ENCODE measurements at places on chromosomes 4 and X. TPM values are rescaled to one million over a fixed set of nuclear protein-coding genes. Genes with fewer than 3 reads are reported as not detected.

DNA sequence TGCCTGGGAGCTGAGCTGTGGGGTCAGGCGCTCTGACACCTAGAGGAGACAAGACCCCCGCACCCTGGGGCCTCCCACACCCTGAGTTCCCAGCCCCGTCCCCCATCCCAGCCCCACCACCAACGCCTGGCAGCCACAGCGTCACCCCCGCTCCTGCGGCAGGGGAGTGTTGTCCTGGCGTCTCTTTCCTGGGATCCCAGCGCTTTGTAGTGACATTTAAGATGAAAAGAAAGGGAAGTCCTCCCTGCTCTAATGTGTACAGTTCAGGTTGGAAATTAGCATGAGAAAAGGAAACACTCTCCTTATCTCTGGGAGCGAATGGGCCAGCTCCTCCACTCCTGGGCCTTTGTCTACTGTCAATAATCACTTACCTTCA, 112.1 kb downstream of the FAM53A start:
- no peak for DNase-seq

- DNase-seq, result no peak
Observed at GRCh38 chr4:1172228-1172851, at the start of gene SPON2. Gene SPON2, minus strand, starts transcription at chr4:1172583.

- no peak for DNase-seq
Observed at GRCh38 chr4:53608242-53608641, 17.0 kb upstream of the LNX1 start.

DNA sequence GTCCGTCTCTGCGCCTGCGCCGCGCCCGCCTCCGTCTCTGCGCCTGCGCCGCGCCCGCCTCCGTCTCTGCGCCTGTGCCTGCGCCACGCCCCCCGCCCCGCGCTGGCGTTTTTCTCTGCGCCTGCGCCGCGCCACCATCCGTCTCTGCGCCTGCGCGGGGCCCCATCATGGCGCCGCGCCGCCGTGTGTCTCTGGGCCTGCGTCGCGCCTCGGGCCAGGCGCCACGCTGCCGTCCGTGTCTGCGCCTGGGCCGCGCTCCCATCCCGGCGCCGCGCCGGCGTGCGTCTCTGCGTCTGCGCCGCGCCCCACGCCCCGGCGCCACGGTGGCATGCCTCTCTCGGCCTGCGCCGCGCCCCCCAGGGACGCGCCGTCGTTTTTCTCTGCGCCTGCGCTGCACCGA, 51.8 kb upstream of the DUX4 start:
- no peak for DNase-seq

DNA sequence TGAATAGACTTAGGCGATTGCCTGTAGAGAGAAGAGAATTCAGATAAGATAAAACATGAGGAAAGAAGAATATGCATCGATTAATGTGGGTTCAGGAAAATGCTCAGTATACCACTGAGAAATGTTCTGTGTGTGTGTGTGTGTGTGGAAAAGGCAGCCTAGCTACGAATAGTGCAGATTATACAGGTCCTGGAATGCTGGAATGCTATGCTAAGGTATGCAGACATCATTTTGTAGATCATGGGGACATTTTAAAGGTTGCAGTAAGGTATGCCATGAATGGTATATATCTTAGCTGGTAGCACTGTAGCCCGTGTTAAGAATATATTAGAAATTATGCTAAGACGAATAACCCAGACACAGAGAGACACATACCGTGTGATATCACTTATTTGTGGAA, 267.9 kb downstream of the TLL1 start:
- no peak for DNase-seq

GRCh38 chr4:16801356-16801755, 97.1 kb downstream of the LDB2 start:
- DNase-seq, result no peak

- no peak for DNase-seq
Observed at GRCh38 chr4:173243321-173243720, 74.7 kb downstream of the GALNT7 start.

DNA sequence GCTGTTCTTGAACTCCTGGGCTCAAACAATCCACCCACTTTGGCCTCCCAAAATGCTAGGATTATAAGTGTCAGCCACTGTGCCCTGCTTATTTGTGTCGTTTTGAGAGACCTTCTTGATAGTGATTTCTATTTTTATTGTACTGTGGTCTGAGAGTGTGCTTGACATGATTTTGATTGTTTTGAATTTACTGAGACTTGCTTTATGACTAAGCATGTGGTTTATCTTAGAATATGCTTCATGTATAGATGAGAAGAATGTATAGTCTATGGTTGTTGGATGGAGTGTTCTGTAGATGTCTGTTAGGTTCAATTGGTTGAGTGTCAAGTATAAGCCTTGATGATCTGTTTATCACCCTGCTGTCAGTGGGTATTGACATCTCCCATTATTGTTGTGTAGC, 789.3 kb downstream of the IL1RAPL1 start:
- DNase-seq, result no peak

DNA sequence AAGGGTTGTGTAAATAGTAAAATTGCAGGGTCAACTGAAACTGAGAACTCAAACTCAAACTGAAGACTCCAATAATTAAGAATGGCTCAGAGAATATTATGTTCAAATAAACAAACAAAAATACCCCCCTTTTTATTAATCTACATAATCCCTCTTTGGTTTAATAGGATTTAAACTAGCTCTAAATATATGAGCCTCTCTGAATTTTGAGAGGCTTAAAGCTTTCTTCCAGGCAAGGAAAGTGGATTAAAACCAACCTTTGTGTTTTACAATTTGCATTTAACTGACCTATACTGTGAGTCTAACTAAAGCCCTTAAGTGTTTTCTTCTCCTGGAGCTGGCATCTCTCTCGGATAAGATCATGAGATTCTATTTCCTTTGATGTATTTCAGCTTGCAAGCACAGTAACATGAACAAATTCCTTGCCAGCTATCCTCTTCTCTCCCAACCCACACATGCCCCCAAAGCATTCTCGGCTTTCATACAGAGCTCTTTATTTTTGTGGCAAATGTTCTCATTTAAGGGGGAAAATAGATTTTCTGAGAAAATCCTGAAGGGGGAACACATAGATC, 1310.8 kb upstream of the AGA start:
- DNase-seq, result no peak

GRCh38 chr4:109447278-109447677, 13.7 kb downstream of the SEC24B start:
- DNase-seq, result no peak

GRCh38 chrX:113370006-113370405, 529.4 kb upstream of the AMOT start:
- DNase-seq, result no peak

- no peak for DNase-seq
Observed at GRCh38 chrX:45056428-45057145, 144.1 kb downstream of the DIPK2B start.

DNA sequence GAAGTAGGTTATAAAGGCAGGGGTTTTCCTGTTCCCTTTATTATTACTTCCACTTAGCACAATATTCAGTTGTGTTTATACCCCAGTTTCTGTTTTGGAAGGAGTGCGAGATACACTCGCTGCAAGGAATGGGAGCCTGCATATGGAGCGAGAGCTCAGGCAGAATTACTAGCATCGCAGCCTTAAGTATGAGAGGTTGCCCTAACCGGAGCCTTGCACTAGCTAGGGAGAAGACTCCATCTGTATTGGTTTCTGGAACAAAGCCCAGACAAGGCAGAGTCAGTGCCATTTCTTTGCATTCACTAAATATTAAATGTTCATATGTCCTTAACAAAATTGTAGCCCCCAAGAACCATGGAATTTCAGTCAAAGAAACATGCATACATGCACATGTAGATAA, 6.2 kb upstream of the DCTD start:
- no peak for DNase-seq

DNA sequence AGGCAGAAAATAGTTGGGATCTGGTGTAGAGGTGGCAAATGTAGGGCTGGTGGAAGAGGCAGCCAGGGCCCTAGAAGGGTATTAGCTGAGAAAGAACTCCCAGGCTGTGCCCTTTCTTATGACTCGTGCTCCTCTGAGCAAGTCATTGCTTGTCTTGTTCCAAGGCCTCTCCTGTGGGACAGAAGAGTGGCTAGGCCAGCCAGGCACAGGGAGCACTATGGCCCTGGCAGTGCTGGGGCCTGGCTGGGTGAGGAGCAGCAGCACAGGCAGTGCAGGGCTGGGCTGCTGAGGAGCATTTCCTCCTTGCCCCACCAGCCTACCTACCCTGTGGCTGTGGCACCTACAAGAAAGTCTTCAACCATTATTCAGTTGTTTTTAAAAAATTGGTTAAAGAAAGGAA, 298.5 kb upstream of the NR3C2 start:
- no peak for DNase-seq

- no peak for DNase-seq
Observed at GRCh38 chr4:138448169-138448568, 206.0 kb upstream of the SLC7A11 start.

DNA sequence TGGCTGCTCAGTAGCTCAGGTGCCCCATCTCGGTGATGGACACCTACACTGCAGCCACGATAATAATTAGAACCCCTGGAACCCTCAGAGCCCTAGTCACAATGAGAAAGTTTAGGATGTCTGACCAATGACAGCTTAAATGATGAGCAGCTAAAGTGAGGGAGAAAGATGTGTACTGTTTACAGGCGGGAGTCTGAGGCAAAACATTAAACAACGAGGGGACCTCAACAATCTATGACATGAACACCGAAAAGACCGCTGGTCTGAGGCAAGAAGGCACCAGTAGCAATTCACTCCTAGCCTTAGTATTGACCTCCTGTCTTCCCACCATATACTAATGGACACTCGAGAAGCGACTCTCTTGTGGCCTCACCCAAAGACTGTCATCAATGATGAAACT, 369.5 kb upstream of the SMIM31 start:
- DNase-seq, result no peak

GRCh38 chr4:40328383-40328782, 6.8 kb upstream of the CHRNA9 start:
- DNase-seq, result no peak

- peak; percentile 13 for DNase-seq
Observed at GRCh38 chr4:82042042-82042441, 331.7 kb downstream of the HNRNPD start.

DNA sequence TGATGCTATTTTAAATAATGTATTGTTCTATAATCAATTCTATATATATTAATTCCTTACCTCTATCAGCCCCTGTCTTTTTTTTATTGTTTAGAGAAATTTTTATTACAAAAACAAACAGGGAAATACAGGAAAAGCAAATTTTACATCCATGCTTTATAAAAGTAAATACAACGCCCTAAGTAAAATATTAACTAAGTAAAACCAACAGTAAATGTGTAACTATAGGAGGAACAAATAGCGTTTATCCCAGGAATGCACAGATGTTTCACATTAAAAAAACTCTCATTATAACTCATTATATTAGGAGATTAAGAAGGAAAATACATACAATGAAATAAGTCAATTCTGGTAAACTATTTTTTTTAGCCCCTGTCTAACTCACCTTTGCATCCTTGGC, 8.2 kb upstream of the ITM2A start:
- DNase-seq, result no peak

DNA sequence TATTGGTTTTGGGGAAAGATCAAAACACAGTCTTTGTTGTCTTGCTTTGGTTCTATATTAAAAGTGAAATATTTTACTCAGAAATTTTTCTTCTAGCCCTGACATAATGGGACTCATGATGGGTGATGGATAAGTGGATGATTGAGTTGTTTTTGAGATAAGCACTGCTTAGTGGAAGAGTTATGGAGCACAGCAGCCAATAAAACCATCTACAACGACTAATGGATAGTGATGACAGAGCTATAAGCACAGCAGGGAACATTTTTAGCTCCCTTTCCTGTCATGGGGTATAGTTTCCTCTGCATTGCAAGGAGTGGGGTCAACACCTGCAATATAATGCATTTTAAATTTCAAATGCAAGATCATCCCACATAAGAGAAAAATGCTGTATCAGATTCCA, 812.4 kb downstream of the STPG2 start:
- DNase-seq, result no peak

DNA sequence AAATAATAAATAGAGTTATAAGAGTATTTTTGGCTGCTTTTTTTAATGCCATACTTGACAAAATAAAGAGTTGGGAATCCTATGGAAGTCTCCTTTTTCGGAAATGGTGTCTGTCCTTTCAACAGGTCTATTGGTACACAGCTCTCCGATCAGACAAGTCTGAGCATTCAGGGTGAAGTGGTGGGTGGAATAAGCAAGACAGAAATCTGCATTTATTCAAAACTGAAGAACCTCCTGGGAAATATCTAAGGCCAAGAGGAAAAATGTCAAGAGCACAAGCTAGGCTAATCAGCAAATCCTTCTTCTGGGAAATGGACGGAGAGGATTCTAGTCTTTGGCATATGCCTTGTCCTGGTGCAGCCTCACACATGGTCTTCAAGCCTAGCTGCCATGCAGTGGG, 309.0 kb downstream of the CENPC start:
- no peak for DNase-seq

DNA sequence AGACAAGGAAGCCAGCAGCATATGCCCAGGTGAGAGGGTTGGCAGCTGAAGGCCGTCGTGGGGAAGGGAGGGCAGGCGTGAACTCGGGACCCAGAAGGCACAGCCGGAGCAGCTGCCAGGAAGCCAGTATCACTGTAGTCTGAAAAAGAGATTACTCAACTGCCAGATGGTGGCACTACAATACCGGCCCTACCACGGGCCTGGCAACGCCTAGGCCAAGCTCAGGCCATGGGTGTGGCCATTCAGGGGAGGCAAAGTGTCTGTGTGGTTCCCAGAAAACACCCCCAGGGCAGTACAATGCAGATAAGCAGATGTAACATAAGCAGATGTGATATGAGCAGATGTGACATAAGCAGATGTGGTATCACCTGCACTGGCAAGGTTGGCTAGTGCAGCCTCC, 236.0 kb downstream of the AFAP1 start:
- DNase-seq, result no peak

DNA sequence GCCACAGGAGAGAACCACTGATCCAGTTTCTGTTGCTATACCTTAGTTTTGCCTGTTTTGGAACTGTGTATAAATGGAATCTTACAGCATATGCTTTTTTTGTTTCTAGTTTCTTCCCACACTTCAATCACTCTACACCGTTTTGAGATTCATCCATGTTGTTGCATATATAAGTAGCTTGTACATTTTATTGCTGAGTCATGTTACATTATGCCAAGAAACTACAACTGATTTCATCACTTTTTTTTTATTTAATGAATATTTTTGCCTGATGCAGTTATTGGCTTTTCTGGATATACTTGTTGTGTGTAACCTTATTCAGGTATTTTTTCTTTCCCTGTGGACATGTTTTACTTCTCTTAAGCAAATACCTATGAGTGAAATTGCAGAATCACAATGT, 1135.9 kb downstream of the RAPGEF2 start:
- DNase-seq, result no peak

GRCh38 chr4:57448901-57449300, 338.7 kb upstream of the IGFBP7 start:
- DNase-seq, result no peak

GRCh38 chr4:26075583-26075982, 161.6 kb downstream of the SMIM20 start:
- no peak for DNase-seq

The MAGEA12 gene
- not detected for total RNA-seq

The NAT8L gene
- 0.55 TPM for total RNA-seq

The TNMD gene
- not detected for total RNA-seq

The SLC35A2 gene
- total RNA-seq, result 19.7 TPM

The DCAF8L2 gene
- not detected for total RNA-seq

The STPG2 gene
- total RNA-seq, result 0.14 TPM

The SYP gene
- total RNA-seq, result 8.5 TPM

The NXF2 gene
- total RNA-seq, result not detected

The XAGE1A gene
- total RNA-seq, result not detected

The KCND1 gene
- 2.5 TPM for total RNA-seq

The ERCC6L gene
- 11.7 TPM for total RNA-seq

The DCAF12L1 gene
- total RNA-seq, result not detected

Data from activated CD4-positive, alpha-beta T cell treated with anti-CD3 and anti-CD28 coated beads for 36 hours (primary cell).